Stimulated activated CD4-positive, alpha-beta T cell treated with anti-CD3 and anti-CD28 coated beads, Interleukin-1b, Interleukin-23, amount 100 ng/mL, for 1 hour (primary cell): ENCODE measurements at places on chromosomes 7 and 10.

GRCh38 chr7:36261019-36261754 lies 108.1 kb downstream of the EEPD1 start:
- no peak for DNase-seq

DNA sequence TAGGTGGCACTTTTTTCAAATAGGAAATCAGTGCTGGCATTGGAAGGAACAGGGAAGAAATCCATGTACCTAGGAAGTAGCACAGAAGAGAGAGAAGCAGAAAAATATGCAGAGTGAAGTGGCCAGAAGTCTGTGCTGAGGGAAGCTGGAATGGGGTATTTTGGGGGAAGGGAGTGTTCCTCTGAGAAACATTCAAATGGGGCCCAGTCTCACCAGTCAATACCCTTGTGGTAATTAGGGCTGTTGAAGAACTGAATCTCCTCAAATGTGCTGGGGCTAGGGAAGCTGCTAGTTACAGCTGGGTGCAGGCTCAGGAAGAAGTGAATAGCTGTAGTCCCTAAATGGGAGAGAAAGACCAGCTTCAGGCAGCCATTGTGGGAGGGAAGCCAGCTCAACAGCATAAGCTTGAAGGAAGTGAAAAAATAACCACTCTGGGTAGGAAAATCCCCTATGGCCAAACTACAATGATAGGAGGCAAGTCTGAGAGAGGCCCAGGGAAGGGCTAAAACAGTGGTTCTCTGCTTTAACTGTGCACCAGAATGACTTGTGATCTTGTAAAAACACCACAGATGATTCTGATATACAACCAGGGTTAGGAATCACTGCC lies 7.6 kb downstream of the NDST2 start:
- no peak for DNase-seq

DNA sequence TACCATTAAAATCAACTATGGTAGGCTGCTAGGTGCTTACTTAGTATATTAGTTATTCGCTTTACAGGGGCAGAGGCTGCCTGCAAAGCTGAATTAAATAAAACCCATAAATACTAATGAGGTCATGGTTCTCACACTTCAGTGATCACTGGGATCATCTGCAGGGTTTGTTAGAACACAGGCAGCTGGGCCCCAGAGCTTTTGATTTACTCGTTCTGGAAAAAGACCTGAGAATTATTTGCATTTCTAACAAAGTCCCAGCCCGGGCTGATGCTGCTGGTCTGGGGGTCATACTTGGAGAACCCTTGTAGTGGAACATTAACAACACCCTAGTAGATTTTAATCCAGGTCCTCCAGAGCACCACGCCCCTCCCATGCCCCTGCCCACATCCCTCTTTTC lies 8.5 kb downstream of the UCN3 start:
- DNase-seq: no peak

GRCh38 chr7:112018305-112019030 lies 187.7 kb downstream of the DOCK4 start:
- DNase-seq: no peak

- DNase-seq: no peak
Observed at GRCh38 chr10:114956466-114956865, 18.5 kb downstream of the TRUB1 start.

- DNase-seq: no peak
Observed at GRCh38 chr10:19014498-19014897, 34.1 kb upstream of the MALRD1 start.

DNA sequence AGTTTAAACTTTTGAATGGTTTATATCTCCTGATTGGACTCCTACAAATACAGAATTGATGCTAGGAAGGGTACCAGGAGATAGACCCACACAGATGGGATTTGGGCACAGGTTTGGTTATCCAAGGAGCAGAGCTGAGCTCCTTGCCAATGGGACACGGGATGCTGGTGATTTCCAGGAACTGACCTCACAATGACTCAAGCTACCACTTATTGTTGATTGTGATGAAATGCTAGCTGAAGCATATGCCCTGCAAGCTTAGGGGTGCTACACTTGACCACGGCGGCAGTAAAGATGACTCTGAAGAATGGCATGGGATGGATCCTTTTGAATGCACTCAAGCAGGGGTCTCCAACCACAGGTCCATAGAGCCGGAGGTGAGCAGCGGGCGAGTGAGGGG lies 45.5 kb upstream of the VKORC1L1 start:
- no peak for DNase-seq

- no peak for DNase-seq
Observed at GRCh38 chr7:108308276-108308675, 148.0 kb downstream of the NRCAM start.

GRCh38 chr7:108146070-108146842 lies 16.1 kb upstream of the LAMB4 start:
- no peak for DNase-seq

DNA sequence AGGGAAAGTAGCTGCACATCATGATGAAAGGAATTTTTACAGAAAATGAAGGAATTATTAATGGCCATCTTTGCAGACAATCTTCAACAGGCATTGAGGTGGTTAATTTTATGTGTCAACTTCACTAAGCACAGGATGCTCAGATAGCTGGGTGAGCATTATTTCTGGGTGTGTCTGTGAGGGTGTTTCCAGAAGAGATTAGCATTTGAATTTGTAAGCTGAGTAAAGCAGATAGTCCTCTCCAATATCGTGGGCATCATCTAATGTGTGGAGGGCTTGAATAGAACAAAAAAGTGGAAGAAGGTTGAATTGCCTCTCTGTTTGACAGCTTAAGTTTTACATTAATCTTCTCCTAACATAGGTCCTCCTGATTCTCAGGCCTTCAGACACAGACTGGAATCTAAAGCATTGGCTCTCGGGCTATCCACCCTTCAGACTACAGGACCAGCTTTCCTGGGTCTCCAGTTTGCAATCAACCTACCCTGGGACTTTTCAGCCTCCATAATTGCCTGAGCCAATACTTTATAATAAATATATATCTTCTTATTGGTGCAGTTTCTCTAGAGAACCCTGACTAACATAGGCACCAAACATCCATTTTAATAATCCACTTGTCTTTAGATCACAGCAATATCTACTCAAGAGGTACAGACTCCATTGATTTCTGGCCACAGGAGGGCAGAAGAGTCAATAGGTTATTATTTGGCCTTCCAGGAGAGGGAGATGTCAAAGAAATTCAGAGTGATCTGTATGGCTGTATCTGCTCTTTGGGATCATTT lies 10.5 kb upstream of the CRPPA start:
- no peak for DNase-seq

- no peak for DNase-seq
Observed at GRCh38 chr10:59633063-59633462, 76.6 kb downstream of the SLC16A9 start.

GRCh38 chr7:41640487-41640886 lies 62.4 kb downstream of the INHBA start:
- no peak for DNase-seq

DNA sequence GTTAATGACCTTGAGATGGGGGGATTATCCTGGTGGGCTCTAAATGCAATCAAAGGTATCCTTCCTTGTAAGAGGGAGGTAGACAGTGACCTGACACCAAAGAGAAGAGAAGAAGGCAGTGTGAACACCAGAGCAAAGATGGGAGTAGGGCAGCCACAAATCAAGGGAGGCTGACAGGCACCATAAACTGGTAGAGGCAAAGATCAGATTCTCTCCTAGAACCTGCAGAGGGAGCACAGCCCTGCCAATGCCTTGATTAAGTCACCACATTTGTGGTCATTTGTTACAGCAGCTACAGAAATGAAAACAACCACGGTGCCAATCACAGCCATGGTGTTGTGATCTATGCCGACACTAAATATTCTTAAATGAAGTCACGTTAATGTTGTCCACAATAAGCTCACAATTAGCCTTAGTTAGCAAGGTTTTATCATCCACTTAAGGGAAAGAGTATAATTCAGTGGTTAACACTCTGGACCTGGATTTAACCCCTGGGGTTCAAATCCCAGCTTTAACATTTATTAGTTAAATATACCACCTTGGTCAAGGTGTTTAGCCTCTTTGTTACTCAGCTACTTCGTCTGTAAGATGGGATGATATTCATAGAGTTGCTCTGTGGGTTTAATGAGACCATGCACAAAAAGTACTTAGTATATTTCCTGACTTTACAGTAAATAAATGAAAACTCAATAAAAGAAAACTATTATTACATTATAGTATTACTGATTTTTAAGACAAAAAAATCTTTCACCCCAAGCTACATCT lies 70.8 kb downstream of the SGMS1 start:
- DNase-seq: no peak

DNA sequence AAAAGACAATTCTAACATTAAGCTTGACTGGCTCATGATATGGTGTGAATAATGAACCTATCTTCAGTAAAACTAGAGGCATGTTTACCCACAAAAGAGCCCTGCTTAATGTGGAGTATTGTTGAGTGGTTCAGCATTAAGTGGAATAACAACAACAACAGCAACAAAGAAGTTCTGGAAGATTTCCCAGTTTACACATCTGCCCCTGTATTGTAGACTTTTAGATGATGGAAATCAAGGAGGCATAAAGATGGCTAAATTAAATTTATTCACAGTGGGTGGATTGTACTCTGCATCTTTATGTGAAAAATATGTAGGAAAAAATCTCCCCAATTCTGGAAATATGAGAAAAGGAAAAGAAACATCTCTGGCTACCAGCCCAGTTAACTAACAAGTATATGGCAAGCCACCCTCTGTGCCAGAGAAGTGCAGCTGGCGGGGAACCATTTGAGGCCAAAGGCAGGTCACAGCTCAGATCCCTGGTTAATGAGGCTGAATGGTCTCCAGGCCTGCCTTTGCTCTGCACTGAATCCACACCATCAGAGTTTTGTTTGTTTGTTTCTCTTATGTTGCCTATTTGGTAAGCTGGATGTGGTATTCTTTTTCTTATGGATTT lies 186.0 kb downstream of the SEMA3D start:
- no peak for DNase-seq

DNA sequence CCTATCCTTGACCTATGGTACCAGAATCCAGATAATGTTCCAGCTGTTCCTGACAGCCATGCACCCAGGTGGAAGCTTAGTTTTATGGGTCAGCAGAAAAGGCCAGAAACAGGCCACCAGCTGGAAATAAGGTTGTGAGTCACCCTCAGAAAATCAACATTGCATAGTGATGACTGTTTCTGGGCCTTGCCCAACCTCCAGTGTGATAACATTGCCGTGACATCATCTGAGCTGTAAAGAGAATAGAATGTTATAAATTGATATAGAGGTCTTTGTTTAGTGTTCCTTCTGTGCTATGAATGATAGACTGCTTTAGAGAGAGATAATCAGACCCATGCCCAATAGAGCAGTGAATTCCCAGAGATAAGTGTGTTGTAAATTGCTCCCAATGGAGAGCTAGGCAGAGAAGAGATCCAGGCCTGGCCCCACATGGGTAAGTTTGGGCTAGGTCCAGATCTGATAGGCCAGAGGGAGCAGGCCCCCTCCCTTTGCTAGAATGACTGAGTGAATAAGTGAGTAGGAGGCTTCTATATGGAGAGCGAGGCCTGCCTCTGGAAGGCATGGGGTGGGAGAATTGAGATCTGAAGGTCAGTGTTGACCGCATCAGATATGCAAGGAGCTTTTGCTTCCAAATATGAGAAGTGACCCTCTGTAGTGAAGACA lies 14.2 kb upstream of the HPS1 start:
- DNase-seq: no peak

DNA sequence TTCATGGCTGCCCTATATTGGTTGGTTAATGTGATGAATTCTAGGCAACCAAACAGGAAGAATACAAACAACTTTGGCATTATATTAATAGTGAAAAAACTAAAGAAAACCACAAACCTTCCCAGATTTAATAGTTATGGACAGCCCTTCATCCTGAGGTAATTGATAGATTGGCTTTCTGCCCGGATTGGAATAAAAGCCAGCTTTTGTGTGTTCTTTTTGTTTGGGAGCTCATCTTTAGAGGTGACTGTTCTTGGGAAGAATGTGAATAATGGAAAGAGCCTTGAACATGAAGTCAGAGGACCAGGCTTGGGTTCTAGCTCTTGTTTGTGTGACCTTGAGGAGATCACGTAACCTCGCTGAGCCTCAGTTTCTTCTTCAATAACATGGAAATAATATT lies 92.3 kb downstream of the VTI1A start:
- DNase-seq: no peak

DNA sequence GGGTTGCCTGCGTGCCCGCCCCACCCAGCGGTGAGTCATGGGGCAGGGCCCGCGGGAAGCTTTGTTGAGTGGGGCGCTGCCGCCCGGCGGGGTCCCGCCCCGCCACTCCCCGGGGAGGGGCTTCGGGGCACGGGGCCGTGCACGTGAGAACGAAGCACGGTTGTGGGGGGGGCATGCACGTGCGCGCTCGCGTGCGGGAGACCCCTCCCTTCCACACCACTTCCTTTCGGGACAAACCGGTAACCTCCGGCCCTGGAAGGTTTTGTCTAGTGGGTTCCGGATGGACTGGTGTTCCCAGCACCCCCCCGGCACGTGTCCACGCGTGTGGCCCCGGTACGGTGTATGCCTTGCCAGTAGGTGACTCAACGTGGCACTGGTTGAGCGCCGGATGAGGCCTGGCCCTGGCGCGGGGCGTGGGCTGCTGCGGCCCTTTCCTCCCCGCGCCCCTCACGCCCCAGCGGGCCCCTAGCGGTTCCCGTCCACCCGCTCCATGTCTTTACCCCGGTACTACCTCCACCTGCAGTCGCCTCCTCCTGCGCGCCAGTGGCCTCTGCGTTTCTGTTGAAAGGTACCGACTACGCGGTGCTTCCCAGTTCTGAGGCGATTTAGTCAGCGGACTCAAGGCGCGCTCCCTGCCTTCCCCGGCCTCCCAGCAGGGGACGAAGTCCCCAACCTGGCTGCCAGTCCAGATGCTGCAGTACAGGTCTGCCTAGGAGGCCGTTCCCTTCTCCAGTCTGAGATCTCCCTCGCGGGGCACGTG lies 3.1 kb downstream of the ADIRF start:
- DNase-seq: peak; percentile 72

GRCh38 chr10:23363793-23364135 lies 19.2 kb upstream of the C10orf67 start:
- no peak for DNase-seq

DNA sequence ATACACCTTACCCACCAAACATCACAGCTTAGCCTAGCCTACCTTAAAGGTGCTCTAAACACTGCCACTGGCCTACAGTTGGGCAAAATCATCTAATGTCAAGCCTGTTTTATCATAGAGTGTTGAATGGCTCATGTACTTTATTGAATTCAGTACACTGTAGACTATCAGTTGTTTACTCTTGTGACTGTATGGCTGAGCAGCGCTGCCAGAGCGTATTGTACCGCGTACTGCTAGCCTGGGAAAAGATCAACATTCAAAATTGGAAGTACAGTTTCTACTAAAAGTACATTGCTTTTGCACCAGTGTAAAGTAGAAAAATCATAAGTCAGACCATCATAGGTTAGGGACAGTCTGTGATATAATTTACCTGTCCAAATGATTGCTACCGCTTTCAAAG lies 226.8 kb downstream of the PRPF18 start:
- no peak for DNase-seq

GRCh38 chr7:83117466-83117865 lies 45.2 kb downstream of the PCLO start:
- no peak for DNase-seq
